Heart right ventricle (tissue), 16 donors: ENCODE measurements at places on chromosomes 7 and 10.

- DNase-seq, result no peak
Measured at GRCh38 chr7:116740755-116741462, 68.9 kb downstream of the MET start.

DNA sequence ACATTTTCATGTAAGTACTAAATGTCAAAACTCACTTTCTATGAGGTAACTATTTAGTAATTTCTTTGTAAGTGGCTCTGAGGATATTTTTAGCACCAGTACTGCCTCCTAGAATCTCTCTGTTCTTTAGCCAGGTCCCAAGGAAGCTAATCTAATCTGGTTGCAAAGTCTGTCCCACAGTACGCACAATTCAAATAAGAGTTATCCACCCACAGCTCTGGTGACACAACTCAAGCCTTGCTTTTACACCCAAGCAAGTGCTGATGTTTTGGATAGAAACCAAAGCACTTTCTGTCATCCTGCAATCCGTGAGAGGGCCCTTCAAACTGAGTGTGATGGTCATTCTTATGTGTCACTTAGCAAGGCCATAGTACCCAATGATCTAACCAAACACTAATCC, 14.5 kb downstream of the GIMAP5 start:
- peak; percentile 53 for DNase-seq

DNA sequence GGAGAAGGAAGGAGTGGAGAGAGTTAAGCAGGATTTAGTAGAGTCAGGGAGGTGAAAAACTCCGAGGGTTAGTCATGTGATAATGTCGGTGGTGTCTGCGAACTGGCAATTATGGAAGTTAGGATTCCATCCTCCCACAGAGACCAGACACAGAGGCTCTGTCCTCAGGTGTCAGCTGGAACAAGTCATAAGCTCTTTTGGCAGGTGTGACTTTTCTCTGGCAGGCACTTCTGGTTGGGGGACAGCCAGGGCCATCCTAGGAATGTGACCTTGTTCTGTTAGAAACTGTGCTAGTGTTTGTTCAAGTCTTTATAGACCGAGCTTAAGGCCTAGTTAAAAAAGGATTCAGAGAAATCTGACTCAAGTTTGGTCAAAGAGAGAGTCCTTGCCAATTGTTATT, 371.0 kb downstream of the DPP6 start:
- DNase-seq, result no peak

- DNase-seq, result no peak
Measured at GRCh38 chr7:102232611-102233286, 53.9 kb upstream of the SH2B2 start.

- DNase-seq, result no peak
Measured at GRCh38 chr7:124702385-124702784, 63.2 kb downstream of the GPR37 start.

GRCh38 chr10:70602665-70603448, at the start of gene PRF1:
TSS of gene PRF1 (minus strand) at chr10:70602741. CDS start at chr10:70600902, 1,839 bp downstream.
- no peak for DNase-seq

- DNase-seq, result no peak
Measured at GRCh38 chr10:76357726-76358415, 926.4 kb downstream of the LRMDA start.

DNA sequence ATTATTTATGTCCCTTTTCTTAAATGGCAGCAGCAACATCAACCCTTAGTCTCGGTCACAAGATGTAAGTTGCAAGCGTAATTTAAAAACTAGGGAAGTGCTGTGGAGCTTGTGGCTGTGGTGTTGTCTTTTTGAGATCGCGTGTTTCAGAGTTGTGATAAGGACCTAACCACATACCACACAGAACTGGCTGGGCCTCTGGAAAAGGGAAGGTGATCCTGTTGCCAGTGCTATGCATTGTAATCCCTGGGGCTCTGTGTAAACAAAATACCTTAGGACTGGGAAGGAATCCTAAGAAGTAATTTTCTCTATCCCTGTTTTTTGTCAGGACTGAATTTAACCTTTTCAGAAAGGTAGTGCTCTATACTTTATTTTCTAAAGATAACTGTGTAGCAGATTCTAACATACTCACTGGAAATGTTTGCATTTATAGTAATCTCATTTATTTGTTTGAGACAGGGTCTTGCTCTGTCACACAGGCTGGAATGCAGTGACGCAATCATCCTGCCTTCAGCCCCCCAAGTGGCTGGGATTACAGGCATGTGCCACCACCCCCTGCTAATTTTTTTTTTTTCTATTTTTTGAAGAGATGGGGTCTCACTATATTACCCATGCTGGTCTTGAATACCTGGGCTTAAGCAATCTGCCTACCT, 60.4 kb downstream of the INPP5F start:
- no peak for DNase-seq

DNA sequence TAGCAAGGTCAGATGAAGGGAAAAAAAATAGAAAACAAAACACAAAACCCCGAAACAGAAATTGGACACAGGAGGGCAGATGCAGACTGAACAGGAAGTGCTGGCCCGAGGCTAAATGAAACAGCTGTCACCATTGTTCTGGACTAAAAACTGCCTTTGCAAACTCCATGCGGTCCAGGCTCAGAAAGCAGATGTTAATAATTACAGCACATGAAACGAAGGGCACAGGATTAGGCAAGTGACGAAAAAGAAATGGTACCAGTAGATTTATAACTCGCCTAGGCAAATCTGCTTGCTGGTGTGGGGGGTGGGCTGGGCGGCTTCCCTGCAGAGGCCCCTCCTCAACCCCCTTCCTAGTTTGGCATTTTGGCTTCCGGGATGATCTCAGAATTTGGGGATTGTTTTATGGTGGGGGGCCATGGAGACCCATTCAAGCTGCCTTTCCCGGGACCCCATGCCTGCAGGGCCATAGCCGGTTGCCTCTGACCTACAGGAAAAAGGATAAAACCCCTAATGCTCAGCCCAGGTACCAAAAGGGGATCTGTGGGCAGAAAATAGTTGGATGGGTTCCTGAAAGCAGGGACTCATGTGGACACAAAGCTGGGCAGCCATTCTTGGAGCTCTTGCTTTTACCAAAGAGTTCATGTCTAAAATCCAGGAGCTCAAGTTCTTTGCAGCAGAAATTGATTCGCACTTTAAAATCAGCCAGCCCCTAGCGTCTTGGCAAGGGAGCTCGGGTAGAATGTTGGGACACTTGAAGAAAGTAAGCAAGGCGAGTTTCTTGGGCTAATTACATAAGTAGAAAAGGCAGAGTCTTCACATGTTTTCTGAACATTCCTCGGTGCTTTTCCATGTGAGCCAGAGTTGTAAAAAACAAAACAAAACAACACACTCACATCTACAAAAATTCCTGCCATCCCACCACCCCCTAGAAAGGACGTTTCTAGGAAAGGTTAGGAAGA, 39.0 kb upstream of the EMX2 start:
- DNase-seq, result no peak

DNA sequence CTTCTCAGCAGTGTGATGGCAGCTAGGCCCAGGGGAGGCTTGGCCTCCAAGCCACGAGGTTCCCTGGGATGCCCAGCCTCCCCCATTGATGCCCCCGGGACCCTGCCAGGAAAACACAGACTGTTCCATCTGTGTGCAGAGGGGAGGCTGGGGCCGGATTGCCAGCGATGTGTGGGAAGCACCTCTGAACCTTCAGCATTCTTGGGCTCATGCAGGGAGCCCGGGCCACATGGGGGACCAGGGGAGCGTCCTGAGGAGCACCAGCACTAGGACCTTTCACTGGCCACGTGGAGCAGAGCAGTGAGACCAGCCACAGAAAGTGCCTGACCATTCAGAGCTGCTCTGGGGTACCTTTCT, 2.6 kb downstream of the IMPDH1 start:
- no peak for DNase-seq

- DNase-seq, result no peak
Measured at GRCh38 chr7:137936509-137937201, 65.2 kb downstream of the CREB3L2 start.

- DNase-seq, result no peak
Measured at GRCh38 chr7:156192921-156193320, 380.7 kb upstream of the SHH start.

DNA sequence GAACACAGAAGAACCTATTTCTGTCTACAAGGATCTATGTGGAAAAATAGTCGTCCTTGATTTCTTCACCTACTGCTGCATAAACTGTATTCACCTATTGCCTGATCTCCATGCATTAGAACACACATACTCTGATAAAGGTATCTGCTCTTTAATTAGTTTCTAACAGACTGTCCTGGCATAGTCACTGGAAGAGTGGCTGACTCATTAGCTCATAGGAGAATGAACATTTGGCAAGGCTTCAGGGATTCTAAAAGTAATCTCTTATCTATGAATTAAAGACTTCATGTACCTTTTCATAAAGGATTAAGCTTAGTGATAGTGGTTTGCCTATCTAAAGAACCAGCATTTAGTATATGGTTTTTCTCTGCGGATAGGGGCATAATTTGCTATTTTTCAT, 4.1 kb downstream of the NHLRC2 start:
- peak; percentile 13 for DNase-seq

GRCh38 chr10:118472415-118473304, 122.8 kb downstream of the PRLHR start:
- no peak for DNase-seq

DNA sequence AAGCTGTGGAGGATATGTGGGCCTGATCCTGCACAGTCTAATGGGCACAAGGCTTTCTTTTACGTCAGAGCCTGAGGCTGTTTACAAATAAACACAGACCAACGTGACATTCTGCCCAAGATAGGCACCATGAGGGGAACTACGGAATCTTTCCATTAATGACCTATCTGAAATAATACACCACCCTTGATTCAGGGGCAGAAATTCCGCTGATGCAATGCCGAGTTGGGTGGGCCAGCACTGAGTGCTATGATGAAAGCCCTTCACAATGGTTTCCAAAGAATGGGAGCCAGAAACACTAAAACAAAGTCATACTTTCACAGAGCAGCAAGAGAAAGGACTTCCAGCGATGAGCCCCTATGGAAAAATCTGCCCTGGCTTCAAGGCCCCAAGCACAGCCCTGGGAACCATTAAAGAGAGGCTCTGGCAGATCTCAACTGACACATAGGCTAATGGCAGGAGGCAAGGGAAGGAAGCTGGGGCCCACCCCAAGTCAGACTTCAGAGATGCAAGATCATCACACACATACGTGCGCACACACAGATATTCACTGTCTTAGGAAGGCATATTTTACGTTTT, 72.2 kb upstream of the DLX6 start:
- DNase-seq, result no peak

- no peak for DNase-seq
Measured at GRCh38 chr7:105354383-105354782, 34.3 kb downstream of the SRPK2 start.

GRCh38 chr10:87589645-87590051, 70.0 kb upstream of the PAPSS2 start:
- DNase-seq, result no peak

- no peak for DNase-seq
Measured at GRCh38 chr10:34880817-34881216, 65.7 kb upstream of the PARD3 start.

- DNase-seq, result no peak
Measured at GRCh38 chr7:77570330-77571011, 33.4 kb downstream of the PTPN12 start.

DNA sequence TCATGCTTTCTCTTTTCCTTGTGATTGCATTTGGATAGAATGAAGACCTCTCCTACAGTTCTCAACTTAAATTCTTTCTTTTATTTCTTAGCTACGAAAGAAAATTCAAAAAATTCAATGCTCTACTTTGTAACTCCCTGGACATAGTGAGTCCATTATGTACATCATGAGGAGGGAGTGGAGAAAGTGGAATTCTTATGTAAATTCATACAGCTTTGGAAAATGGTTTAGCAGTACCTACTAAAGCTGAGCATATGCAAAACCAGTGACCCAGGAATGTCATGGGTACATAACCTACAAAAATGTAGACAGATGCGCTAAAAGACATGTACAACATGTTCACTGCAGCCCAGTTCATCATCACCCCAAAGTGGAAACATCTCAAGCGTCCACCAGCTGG, 8.8 kb upstream of the PRKCQ start:
- no peak for DNase-seq

DNA sequence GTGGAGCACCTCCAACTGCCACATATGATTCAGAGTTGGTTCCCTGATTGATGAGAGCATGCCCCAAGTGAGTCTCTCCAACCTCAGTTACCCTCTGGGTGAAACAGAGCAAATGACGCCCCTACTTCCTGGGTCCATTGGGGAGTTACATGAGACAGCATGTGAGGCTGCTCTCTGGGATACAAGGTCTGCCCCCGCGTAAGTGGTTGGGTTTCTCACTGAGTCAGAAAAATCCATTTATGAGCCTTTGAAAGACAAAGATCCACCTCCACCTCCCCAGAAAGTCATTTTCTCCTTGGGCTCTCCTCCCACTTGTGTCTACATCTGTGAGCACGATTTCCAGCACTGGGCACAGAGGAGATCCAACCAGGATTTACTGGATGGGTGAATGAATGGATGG, 70.7 kb upstream of the DNAAF5 start:
- DNase-seq, result no peak

GRCh38 chr10:7301006-7301778, 109.6 kb downstream of the SFMBT2 start:
- DNase-seq, result no peak

GRCh38 chr10:21031232-21031795, 134.2 kb upstream of the NEBL start:
- DNase-seq, result no peak

GRCh38 chr7:26584987-26585665, 279.3 kb downstream of the SKAP2 start:
- DNase-seq, result no peak

- no peak for DNase-seq
Measured at GRCh38 chr7:44519546-44519945, 21.6 kb downstream of the NPC1L1 start.

GRCh38 chr10:114718374-114718773, 60.3 kb upstream of the ABLIM1 start:
- no peak for DNase-seq

DNA sequence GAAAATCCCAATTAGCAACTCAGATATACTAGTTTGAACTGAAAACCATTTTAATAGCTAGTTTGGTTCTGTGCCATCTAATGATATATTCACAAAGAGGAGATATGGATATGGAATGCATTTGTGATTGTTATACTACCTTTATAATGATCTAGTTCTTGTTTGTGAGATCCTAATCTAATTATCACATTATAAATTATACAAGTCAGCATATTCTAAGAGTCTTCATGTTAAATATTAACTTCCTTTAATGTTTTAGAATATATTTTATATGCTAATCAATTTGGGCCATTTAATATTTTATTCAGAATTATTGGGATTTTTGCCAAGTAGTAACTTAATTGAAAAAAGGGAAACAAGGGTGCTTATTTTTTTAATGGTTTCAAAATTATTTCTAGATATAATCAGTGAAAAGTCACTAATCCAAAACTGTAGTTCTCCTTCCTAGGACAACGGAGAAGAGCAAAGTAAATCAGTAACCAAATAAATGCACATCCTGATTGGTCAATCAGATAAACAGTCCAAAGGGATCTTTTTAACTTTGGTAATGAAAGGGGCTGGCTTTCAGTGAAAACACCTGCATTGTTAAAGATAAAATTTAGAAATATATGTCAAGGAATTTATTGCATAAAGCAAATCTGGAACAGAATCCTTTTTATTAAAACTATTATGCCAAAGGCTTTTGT, 173.9 kb upstream of the MEOX2 start:
- no peak for DNase-seq
